Activated gamma-delta T cell treated with anti-CD3 and anti-CD28 coated beads, Interleukin-2, amount 50 U/mL, for 16 hours (primary cell): ENCODE measurements at places on chromosomes 2 and 18.
A peak's percentile ranks its signal among the peaks of the same experiment; 100 is the strongest.

DNA sequence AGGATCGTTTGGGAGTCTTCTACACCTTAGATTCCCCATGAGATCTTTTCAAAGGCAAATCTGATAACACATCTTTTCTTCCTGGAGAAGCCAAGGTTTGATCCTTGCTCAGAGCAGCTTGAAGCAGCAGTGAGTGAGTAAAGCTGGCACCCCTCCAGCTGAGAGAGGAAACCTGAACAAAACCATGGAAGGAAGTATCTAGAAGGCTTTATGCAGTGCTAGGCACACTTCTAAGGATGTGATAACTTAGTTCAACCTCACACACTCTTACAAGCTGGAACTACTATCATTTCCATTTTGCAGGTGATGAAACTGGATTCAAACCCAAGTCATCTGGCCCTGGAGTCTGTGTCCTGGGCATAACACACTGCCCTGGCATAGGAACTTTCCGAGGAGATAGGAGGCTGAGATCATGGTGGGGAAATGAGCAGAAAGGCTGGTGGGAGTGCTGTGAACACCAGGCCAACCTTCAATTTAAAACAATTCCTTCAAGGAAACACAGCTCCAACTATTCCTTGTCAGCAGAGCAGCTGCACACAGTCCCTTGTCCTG, 71.2 kb downstream of the CTAGE1 start:
- peak; percentile 22 for DNase-seq

GRCh38 chr18:3794537-3795348, 344.8 kb downstream of the TGIF1 start:
- no peak for DNase-seq

DNA sequence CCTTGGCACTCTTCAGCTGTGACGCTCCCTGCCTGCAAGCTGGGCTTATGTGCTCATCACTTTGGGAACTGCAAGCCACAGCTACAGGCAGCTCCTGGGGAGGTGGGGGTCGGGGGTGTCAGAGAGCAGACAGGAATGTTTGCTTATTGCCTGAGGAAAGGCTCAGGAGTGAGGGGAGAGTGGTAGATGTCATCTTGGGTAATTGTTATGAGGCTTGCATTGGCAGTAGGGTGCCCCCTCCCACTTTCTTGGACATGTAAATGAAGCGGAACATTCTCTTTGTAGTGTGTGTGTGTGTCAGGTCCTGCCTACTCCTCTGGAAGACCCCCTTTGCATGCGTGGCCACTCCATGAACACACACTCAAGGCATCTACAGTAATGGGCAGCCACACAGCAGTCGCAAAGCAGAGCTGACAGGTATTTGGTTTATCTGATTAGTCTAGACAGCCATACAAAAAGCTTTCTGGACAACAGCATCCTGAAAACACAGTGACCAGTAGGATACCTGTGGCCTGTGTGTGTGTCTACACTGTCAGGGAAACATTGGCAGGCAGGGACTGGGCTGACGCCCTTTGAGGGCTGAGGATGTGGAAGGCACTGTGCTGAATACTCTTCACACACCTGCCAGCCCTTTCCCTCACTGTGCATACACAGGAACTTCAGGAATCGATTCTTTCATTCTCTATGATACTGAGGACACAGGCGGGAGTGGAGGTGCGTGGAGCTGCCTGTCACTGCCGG, 17.1 kb upstream of the MC2R start:
- DNase-seq: no peak

DNA sequence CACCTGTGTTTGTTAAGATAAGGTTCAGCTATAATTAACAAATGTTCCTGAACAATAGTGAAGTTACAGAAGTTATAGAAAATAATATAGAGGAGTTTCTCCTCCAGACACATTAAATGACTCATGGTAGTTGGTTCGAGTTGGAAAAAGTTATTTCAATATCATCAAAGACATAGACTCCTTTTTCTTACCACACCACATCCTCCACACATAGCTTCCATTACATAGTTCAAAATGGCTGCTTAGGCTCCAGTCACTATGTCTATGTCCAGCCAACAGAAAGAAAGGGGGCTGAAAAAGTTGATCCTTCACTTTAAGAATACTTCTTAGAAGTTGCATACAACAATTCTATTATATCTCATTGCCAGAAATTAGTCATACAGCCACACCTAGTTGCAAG, 50.7 kb downstream of the DYNAP start:
- no peak for DNase-seq

GRCh38 chr18:59546188-59546587, 151.0 kb downstream of the CCBE1 start:
- no peak for DNase-seq

- DNase-seq: no peak
These were observed 13.3 kb downstream of the TUBB6 start for GRCh38 chr18:12321333-12321732.

GRCh38 chr2:79512442-79513401, at the start of gene CTNNA2:
Gene CTNNA2 (plus strand): TSS chr2:79513051.
- no peak for DNase-seq

DNA sequence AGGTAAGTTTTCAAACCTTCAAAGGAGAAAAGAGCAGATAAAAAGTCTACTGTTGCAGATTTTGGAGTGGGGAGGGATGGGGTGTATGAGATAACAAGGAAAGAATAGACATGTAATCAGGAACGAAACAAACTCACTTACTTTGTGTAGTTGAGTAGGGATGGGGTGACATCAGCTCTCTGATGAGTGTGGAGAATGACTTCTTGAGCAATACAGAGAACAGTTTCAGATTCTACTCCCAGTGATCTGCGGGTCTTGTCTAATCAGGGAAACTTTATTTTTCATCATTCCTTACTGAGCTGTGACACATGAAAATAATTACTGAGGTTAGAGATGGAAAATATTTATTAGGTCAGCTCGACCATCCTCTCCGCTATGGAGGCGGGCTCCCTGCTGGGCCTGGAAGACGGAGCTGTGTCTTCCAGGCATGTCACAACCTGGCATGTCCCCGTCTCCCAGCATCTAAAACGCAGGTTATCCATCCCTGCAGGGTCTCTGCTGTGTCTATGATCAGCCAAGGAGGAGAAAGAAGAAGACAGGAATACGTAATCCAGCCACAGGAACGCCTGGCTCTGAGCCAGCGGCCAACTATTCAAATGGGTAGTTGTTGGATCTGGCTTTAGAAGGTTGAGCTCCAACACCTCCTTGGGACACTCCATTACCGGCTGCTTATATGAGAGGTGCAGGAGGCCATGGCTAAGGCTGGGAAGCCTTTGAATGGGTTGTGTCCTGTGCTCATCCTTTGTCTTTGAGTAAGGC, 99.0 kb upstream of the SATB2 start:
- no peak for DNase-seq

DNA sequence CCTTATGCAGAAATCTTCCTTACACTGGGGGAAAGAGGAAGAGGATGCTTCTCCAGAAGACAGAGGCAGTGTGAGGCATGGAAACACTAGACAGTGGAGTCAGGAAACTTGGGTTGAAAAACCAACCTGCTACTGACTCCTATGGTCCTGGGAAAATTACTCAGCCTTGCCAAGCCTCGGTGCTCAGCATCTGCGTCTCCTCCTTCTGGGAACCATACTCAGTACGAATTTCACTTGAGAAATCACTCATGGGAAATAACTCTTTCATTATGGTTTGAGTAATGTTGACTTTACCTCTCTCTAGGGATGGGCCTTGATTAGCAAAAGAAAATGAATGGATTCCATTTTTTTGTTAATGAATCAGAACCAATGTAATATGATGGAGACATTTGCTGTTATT, 96.5 kb downstream of the KCNE4 start:
- no peak for DNase-seq

DNA sequence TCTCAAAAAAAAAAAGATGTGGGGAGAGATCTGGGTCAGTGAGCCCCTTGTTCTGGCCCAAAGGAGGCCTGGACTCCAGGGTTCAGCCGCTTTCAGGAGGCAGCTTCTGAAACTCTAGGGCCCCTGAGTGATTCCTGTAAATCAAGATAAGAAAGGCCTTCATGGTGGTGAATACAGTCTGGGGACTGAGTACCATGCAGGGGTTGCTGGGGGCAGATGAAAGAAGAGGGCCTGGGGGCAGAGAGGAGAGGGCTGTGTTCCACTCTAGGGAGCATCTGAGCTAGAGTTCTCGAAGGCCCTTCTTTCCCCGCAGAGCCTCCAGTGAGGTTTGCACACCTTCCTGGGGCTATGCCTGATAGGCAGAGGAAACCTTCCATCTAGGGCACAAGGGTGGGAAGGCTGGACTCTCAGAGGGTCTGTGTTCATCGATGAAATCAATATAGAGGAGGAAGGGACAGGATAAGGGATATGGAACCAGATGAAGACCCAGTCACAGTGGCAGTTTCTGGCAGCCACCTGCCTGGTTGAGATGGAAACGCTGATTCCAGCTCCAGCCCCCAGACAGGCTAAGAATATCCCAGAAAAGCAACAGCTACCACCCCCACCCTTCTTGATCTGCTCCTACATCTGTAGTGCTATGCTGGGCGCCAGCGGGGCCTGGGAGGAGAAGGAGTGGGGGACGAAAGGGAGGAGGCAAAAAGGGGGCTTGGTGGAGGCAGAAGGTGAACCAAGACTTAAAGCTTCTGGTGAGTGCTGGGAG, 4.7 kb upstream of the CDK5R2 start:
- DNase-seq: no peak

DNA sequence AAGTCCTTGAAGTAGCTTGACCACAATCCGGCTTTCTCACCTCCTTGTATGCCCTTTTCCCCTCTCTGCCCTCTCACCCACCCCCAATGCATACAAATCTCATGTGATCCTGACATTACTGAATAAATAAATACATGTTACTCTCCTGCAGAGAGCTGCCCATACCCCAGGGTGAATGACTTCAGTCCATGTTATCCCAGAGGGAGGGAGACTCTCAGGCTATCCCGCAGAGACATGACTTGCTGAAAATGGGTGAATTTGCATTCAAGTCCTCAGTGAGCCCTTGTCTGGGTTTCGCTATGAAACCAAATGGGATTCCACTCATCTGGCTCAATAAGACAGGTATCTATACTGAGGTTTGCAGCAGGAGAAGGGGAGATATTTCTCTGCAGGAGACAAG, 168.5 kb downstream of the FHOD3 start:
- DNase-seq: no peak

- no peak for DNase-seq
These were observed 269.6 kb downstream of the ATAD2B start for GRCh38 chr2:23657371-23657770.

- DNase-seq: no peak
These were observed 5.3 kb downstream of the EPB41L3 start for GRCh38 chr18:5538544-5538943.

DNA sequence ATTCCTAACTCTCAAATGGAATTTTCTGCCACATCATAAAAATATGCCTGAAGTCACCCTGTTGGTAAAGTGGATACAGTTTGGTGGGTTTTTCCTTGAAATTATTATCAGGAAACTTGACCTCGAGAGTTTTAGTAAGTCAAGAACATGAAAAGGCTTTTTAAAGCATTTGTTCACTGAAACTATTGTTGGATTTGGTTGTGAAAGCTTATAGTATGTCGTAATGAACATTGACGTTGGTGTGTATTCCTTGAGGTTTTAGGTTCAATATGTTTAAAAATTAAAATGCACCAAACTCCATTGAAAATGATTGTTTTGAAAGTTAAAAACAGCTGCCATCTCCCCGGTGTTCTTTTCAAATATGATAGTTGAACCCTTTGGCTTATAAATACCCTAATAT, 30.8 kb downstream of the AOX1 start:
- no peak for DNase-seq

DNA sequence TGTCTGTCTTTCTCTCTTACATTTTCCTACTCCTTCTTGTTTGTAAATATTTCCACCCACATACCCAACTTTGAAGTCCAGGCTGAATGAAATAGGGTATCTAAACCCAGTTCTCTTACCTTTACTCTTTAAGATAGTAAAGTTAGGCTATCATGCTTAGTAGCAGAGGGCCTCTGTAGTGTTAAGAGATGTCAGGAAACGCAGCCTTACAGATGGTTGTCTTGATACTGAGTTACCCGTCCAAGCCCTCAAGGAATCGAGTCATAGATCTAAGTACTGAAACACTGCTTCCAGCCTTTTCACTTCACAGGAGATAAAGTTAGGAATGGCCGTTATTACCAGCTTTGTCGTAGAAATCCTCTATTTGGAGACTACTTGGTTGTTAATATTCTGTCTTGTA, 24.3 kb downstream of the MRPS9 start:
- no peak for DNase-seq

GRCh38 chr2:241914542-241914941, 45.0 kb downstream of the RTP5 start:
- DNase-seq: no peak

GRCh38 chr2:88739985-88740600, 48.6 kb downstream of the RPIA start:
- peak; percentile 61 for DNase-seq

- no peak for DNase-seq
These were observed 38.9 kb upstream of the GREB1L start for GRCh38 chr18:21203126-21203525.

GRCh38 chr2:35298493-35298892, 1057.1 kb upstream of the CRIM1 start:
- DNase-seq: no peak

- DNase-seq: no peak
These were observed 1.2 kb upstream of the ABCB6 start for GRCh38 chr2:219219784-219220532.
